Amniotic epithelial cell (primary cell): ENCODE measurements at places on chromosomes 6 and 20.

DNA sequence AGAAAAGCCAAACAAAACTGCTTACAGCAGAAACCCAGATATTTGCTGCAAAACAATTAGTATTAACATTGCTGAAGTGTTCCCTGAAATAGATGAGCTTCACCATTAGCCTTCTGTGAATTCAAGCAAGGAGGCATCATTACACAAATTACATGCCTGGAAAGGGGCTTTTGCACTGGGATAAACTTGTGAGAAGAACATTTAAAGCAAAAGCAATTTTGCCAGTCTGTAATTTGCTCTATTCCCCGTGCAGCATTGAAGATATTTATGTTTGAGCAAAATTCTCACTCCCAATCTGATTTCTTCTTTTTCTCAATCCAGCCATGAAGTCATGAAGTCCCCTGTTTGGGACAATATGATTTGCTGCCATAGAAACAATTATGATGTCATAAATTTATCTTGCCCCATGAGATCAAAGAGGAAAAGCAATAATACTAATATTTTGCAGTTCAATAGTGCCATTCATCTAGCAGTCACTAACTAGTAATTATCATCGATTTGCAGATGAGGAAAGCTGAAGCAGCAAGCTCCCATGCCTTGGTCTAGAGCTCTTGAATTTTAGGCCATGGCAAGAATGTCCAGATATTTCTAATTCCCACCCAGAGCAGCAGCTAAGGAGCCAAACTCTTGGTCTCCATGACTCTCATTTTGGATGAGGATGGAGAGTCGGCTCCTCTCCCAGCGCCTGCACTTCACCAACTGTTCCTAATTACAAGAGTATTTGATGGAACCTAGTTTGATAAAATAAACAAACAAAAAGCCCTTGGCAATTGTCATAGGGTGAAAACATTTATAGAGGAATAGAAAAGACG lies 49.5 kb upstream of the CCN6 start:
- DNase-seq = no peak

DNA sequence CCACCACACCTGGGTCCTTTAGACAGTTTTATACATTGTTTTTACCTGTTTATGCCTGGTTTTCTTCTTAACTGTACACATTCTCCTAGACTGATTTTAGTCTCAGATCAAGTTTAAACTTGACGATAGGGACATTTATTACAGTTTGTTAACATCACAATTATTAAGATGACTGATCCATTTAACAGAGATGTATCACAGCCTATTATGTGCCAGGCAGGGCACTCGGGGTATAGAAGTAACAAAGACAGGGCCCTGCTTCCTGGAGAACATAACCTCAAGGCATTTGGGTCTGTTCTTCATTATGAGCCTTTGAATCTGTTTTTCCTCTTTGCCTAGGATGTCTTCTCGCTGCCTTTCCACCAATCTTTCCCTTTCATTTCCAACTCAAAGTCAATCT lies 380.5 kb downstream of the ESR1 start:
- no peak for DNase-seq

GRCh38 chr6:142653710-142654420 lies 291.1 kb downstream of the HIVEP2 start:
- DNase-seq = no peak

DNA sequence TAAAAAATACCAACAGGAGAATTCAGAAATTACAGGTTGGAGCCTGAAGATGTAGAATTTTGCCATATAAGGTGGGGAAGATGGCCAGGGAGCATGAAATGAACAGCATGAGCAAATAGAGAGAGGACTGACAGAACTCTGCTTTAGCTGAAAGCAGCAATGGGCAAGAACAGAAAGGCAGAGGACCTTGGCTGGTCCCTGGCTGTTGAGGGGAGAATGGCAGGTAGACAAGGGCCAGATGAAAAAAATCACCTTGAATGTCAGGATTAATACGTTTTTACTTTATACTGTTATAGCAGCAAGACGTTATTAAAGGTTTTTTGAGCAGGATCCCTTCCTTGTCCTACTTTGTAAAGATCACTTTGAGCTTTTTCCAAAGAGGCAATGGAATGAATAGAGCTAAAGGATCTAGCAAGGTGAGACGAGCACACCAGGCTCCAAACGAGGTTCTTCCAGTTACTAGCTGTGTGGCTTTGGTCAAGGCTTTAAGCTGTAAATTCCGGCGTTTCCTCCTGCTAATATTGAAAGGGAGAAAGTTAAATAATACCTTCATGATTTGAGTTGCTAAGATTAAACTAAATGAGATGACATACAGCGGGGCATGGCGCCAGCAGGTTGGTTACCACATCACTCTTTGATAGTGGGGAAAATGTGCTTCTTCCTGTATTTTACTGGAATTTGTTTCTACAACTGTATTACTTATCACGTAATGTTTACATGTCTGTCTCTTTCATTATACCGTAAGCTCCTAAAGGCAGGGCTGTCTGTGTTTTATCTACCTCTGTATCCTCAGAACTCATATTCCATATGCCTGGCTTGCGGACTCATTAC lies 776 bp downstream of the PPIL1 start:
- DNase-seq = peak; percentile 49

GRCh38 chr6:73024598-73024997 lies 200.7 kb downstream of the KHDC1L start:
- no peak for DNase-seq

DNA sequence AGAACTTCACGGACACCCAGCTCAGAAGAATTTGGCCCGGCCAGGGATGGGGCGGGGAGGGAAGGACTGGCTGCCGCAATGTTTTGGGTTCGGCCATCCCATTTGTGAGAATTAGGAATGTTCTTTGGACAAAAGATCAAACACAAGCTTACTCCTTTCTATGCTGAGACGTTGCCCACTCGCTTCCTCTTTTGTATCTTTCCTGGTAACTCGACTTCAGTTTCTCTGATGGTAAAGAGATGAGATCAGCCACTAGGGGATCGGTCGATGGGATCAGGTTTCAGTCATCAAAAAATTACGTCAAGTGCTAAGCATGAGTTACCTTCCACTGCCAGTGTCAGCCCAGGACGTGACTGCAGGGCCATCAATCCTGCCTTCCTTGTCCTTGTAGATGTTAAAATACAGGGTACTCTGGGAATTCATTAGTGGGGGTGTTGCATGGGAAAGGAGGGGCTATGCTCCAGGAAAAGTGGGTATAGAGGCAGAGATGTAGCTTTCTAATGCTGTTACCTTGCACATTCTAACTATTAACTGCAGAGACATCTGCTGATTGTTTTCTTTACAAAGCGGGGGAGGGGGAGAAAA lies 190.2 kb downstream of the TSHZ2 start:
- DNase-seq = no peak

DNA sequence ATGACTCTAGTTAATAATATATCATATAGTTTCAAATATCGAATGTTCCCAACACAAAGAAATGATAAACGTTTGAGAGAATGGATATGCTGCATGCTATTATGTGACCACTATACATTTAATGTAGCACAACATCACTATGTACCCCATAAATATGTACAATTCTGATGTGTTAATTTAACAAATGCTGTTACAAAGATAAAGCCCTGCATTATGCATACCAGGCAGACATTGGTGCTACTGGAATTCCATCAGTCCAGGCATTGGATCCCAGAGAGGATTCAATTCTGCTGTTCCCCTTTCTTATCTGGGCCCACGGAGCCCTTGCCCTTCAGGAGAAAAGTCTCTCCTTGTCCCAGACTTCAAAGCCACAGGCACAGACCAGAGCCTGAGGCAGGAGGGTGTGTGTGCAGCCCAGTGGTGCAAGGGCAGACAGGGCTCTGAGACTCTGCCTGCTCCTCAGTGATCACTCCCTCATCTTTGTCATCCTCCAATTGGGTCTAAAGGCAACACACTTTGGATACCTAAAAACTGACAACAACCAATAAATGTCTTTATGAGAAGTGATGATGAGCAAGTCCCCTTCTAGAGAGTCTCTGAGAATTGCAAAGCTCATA lies 45.2 kb downstream of the PSMG4 start:
- DNase-seq = no peak

- DNase-seq = no peak
These were observed 56.6 kb downstream of the ARID1B start for GRCh38 chr6:156833755-156834154.

DNA sequence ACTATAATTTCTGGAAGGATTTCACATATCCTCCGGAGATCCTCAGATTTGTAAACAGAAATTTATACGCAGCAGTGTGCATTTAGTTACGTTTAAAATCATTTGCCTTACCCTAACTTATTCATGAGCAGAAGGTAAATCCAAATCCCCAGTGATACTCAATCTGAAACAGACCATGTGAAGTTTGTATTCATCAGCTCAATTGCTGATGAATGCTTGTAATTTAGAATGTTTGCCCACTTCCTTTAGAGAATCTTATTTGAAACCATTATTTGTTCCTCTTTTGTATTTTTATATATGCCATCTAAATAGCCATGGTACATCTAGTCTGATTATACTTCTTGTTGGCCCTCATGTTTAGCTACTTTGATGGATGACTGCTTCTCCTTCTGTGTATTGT lies 15.4 kb downstream of the TAAR1 start:
- no peak for DNase-seq

DNA sequence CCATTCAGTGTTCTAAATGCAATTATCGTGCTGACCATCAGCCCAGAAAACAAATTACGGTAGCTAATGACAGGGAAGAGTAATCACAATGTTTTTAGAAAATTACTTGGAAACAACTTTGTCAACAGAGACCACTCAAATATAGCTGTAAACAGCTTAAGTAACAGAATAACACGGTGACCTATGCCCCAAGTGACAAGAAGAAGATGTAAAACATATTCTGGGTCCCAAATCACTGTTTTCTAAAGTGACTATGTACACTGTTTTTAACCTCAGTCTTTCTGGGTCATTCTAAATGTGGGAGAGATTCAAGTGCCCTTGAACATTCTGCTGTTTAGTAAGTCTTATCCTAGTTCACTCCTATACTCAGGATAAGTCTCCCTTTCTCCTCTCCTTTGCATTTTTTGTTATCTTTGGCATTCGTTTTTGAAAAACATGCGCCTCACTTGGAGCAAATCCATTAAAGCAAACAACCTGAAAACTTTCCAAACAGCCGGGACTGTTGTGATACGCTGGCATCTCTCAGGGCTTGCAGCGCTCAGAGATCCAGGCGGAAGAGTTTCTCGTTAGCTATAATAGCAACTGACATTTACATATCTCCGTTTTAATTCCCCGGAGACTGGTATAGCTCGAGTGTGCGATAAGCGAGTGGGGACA lies 114.5 kb upstream of the SOX4 start:
- peak; percentile 62 for DNase-seq

DNA sequence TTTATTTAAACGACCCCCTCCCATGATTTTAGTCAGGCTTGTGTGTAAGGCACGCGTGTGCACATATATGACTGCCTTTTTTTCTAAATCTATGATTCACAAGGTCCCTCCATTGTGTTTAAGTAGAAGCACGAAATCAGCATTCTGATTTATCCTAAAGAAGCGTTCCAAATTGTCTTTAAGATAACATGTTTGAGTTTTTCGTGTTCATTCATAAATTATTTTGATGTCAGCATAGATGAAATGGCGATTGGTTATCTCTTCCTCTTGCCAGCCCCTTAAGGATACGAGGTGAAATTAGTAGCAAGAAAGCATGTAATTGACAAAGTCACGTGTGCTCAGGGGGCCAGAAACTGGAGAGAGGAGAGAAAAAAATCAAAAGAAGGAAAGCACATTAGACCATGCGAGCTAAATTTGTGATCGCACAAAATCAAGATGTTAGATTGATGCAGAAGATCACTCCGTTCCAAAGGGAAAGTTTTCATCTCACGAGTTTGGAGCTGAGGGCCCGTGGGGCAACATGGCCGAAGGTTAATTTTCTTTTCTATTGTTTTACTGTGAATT lies at the start of gene LIN28B:
LIN28B (plus strand) TSS at position 377 of the 564 bp plus-strand sequence; CDS start at position 521, 144 bp downstream.
- no peak for DNase-seq

GRCh38 chr20:10433014-10433622 lies 904 bp downstream of the MKKS start:
- DNase-seq = no peak

DNA sequence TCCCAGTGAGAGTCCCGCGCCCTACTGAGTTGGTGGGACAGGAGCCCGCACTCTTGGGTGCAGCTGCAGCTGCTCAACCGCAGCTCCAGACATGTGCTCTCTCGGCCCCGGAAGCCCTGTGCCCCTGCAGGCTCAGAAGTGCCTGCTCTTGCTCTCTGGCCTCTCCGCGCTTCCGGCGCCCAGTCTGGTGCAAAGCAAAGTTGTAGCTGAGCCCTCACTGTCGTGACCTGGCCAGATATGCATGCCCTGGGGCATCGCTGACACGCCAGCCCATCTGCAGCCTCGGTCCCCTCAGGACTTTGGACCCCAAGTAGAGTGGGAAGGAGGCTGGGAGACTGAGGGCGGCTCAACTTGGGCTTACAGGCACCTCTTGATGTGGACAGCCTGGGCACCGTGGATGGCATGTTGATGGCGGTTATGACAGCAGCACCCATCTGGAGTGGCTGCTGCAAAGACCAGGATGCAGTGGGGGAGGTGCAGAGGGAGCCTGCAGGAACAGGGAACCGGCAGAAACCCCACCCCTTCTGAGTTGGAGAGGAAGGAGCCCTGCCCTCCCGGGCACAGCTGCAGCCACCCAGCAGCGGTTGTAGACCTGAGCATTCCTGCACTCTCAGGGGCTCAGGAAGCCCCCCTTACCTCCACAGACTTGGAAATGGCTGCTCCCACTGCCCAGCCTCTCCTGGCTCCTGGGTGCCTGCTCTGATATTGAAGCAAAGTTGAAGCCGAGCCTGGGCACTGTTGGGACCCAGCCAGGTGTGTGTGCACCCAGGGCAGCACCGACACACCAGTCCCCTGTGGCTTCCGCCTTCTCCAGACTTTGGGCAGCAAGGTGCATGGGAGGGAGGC lies 462.6 kb downstream of the TBC1D32 start:
- no peak for DNase-seq

- peak; percentile 14 for DNase-seq
These were observed 9.9 kb upstream of the PSMF1 start for GRCh38 chr20:1108437-1108920.

- no peak for DNase-seq
These were observed 182.8 kb downstream of the ZMYND8 start for GRCh38 chr20:47173596-47174216.

DNA sequence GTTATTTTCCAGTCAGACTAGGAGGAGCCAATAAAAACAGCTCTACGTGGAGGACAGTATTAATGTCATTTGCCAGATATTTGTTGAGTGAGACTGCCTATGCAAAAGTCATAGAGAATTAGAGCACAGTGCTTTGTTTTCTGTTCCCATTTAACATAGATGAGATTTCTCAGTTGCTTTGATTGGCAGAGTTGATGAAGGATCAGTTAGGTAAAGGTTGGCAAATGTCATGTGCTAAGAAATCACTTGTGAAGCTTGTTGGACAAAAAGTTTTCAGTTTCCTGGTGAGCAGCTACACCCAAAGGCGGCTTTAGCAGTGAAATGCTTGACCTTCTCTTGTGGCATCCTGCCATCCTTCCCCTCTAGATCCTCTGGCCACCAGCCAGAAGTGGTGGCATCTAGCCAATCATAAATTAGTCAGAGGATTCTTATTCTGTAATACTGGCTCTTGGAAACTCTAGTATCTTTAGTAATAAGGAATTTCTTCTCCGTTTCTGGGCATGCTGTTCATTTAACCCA lies 37.0 kb downstream of the BCKDHB start:
- DNase-seq = peak; percentile 81

DNA sequence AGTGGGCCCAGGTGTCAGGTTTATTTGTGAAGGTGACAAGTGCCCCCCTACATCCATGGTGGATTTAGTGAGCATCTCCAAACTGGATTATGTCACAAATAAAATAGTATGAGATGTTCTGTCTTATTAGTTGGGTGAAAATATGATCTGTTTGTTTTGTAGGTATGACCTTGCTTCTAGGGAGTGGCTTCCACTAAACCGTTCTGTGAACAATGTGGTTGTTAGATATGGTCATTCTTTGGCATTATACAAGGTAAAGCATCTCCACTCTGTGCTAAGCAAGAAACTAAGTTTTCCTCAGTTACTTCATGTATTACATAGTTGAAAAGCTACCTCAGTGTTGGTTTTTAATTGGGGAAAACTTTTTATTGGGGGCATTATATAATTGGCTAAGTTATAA lies 88.4 kb downstream of the ATRN start:
- no peak for DNase-seq
